Breast epithelium (tissue), 4 donors: ENCODE measurements at places on chromosomes 3 and 15. TPM values are rescaled to one million over a fixed set of nuclear protein-coding genes. Genes with fewer than 3 reads are reported as not detected.

DNA sequence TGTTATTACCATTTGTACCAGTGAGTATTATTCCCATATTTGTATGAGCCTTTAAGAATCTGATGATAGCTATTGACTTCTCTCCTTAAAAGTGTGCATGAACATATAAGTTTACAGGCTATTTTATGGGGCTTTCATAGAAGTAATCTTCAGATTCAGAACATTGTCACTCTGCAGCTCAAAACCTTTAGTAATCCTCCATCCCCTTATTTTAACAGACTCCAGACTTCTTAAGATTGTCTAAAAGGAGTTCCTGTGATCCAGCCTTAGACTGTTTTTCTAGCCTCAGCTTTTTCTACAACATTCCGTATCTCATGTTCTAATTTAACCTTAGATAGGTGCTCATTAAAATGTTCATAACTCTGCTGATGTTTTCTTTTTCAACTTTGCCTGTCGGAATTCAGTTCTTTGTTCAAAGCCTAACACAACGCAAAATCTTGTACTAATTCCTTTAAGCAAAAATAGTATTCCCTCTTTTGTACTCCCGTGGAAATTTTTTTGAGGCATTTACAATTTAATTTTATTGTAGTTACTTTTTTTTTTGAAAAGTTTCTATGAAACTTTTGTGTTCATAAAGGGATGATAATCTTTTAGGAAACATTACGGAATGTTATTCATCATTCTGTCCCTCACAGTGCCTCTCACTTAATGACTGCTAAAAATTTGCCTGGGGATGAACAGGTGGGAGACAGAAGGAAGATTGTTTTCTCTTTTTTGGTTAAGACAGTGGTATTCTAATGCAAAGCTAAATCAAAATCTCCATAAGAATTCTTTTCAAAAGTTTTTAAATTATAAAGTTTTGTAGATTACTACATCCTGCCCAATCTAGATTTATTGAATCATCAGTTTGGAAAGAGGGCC lies 38.7 kb upstream of the UTS2B start:
- no peaks in the 10 kb centered on the region for H3K36me3 ChIP-seq
- H3K27ac ChIP-seq: no peak overlapping the region
- no peaks in the 10 kb centered on the region for H3K4me1 ChIP-seq
- no peaks in the 10 kb centered on the region for H3K27me3 ChIP-seq
- no peak overlapping the region for H3K4me3 ChIP-seq

- H3K36me3 ChIP-seq: no peaks in the 10 kb centered on the region
- no peak for DNase-seq
- H3K27me3 ChIP-seq: no peaks in the 10 kb centered on the region
- peak overlapping the region; percentile 62 for H3K4me3 ChIP-seq
Measured at GRCh38 chr15:93087825-93088199, 1.2 kb downstream of the RGMA start.

DNA sequence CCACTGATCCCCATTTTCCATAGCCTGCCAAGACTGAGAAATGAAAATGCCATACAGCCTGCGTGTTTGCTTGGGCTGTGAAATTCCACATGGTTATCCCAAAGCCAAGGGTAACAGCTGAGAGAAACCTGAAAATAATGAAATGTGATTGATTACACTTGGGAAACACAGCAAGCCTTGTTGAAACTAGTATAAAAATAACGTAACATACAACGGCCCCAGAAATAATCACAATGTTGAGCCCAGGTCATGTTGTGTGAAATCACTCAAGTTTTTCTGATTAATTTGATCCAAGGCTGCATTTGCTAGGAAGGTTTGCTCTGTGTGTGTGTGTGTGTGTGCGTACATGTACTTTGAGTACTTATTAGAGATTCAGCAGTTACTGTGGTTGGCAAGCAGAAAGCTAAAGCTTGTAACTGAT lies 269.0 kb downstream of the OXSM start:
- H3K27ac ChIP-seq: no peak overlapping the region
- H3K36me3 ChIP-seq: no peaks in the 10 kb centered on the region
- no peaks in the 10 kb centered on the region for H3K4me1 ChIP-seq
- DNase-seq: no peak

DNA sequence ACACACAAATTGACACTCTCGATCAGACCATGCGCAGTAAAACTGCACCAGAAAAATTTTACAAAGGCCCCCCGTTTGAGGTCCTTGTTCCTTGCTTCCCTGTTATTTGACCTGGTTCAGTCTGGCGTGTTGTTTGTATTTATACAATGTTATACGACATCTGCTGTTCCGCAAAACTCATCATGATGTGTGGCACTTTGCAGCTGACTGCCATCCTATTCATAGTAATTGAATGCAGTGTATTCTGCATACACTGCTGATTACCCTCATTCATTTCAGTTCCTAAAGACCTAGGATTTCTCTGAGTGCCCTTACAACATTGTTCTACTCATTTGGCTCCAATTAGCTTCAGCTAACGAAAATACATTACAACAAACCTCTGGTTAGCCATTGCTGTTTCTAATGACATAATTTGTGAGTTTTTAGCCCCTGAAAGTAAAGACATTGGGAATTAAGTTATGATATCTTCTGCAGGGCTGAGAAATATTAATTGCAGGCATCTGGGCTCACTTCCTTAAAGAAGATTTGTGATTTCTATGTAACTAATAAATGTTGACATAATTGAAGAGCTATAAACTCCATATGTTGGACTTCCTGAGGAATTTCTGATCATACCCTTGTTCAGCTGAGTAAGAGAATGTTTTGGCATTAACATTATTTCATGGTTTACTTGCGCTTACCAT lies 75.7 kb downstream of the C3orf38 start:
- H3K4me3 ChIP-seq: no peak overlapping the region
- no peak for DNase-seq
- H3K27ac ChIP-seq: no peak overlapping the region
- H3K27me3 ChIP-seq: no peaks in the 10 kb centered on the region
- no peaks in the 10 kb centered on the region for H3K4me1 ChIP-seq

Gene GNAT1
- not detected for total RNA-seq

GRCh38 chr3:3589715-3590130 lies 209.5 kb upstream of the LRRN1 start:
- no peak for DNase-seq
- no peaks in the 10 kb centered on the region for H3K27me3 ChIP-seq
- no peaks in the 10 kb centered on the region for H3K36me3 ChIP-seq
- H3K27ac ChIP-seq: no peak overlapping the region
- H3K4me3 ChIP-seq: no peak overlapping the region

- no peaks in the 10 kb centered on the region for H3K36me3 ChIP-seq
- H3K27me3 ChIP-seq: no peaks in the 10 kb centered on the region
- no peak overlapping the region for H3K4me3 ChIP-seq
- no peak overlapping the region for H3K27ac ChIP-seq
Measured at GRCh38 chr15:82999426-82999825, 12.0 kb downstream of the C15orf40 start.

- no peaks in the 10 kb centered on the region for H3K36me3 ChIP-seq
- H3K27ac ChIP-seq: no peak overlapping the region
- H3K4me1 ChIP-seq: no peaks in the 10 kb centered on the region
- H3K27me3 ChIP-seq: no peaks in the 10 kb centered on the region
- DNase-seq: no peak
Measured at GRCh38 chr3:155019575-155019974, 60.5 kb upstream of the MME start.

DNA sequence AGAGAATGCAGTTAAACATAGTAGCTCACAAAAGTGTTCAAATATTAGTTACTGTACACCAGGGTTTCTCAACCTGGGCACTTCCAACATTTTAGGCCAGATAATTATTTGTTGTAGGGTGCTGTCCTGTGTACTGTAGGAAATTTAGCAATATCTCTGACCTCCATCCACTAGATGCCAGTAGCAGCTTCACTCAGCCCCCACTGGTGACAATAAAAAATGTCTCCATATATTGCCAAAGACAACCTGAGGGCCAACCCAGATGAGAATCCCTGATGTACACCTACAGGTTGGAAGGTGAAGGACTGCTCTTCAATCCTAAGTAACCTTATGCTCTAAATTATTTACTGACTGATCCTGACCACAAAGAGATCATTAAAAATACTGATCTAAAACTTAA lies 32.5 kb downstream of the DCUN1D1 start:
- no peaks in the 10 kb centered on the region for H3K27me3 ChIP-seq
- no peak for DNase-seq
- no peak overlapping the region for H3K27ac ChIP-seq
- no peaks in the 10 kb centered on the region for H3K4me1 ChIP-seq
- no peak overlapping the region for H3K4me3 ChIP-seq
- H3K36me3 ChIP-seq: no peaks in the 10 kb centered on the region

Gene IL20RB
- 1.6 TPM for total RNA-seq

DNA sequence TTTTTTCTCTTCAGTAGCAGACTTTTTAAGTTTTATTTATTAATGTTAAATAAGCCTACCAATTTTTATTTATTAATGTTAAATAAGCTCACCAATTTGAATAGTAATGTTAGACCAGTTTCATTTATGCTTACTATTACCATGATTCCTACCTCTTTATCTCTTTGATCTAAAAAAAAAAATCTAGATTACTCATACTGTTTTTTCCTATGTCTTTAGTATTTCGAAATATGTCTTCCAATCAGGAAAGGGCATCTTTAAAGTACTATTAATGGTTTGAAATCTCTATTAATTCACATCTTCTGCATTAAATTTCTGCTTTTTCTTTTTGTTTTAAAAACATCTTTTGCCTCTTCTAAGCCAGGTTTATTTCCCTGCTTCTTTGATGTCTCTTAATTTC lies 27.5 kb upstream of the MAPKBP1 start:
- H3K4me1 ChIP-seq: no peaks in the 10 kb centered on the region
- no peak for DNase-seq
- peaks cover 5% of the 10 kb centered on the region for H3K36me3 ChIP-seq
- no peak overlapping the region for H3K4me3 ChIP-seq

- no peaks in the 10 kb centered on the region for H3K27me3 ChIP-seq
- H3K4me1 ChIP-seq: no peaks in the 10 kb centered on the region
- H3K27ac ChIP-seq: no peak overlapping the region
- no peaks in the 10 kb centered on the region for H3K36me3 ChIP-seq
- DNase-seq: no peak
Measured at GRCh38 chr3:115709931-115710330, 86.6 kb downstream of the GAP43 start.

DNA sequence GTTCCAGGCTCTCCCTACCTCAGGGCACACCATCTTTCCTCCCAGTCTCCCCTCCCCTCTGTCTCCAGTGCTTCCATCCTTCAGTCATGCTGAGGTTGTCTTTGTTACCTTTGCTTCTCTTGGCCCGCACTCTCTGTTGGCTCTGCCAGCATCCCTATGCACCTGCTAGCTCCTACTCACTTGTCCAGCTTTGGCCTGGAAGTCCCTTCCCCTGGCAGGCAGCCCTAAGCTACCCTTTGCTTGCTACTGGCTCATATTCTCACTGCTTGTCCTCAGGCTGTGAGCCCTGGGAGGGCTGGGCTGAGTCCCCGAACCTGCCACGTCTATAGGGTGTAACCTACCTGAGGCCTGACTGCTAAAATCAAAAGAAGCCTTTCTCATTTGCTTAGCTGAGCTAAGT lies 122.7 kb downstream of the PGPEP1L start:
- H3K4me1 ChIP-seq: no peaks in the 10 kb centered on the region
- H3K27ac ChIP-seq: peak overlapping the region; percentile 19
- H3K36me3 ChIP-seq: no peaks in the 10 kb centered on the region
- no peak for DNase-seq
- H3K4me3 ChIP-seq: no peak overlapping the region

GRCh38 chr3:12886106-12886679 lies 44.8 kb upstream of the RPL32 start:
- H3K4me1 ChIP-seq: no peaks in the 10 kb centered on the region
- no peak overlapping the region for H3K27ac ChIP-seq
- peaks cover 8% of the 10 kb centered on the region for H3K27me3 ChIP-seq

DNA sequence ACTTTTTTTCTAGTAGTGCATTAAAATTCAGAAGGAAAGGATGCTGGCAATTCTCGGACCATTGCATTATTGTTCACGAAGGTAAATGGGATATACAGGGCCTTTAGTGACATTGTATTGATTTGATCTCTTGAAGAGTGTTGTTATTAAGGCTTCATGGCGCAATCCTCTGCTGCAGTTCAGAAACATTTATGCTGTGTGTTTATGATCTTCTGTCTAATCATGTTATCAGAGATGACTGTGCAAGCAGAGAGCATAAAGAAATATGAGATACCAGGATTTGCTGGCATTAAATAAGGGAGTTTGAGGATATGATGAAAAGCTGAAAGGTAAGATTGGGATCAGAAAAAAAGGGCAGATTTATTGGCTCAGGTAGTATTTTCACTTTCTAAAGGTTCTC lies 180.6 kb downstream of the EPHA6 start:
- H3K36me3 ChIP-seq: no peaks in the 10 kb centered on the region
- no peak for DNase-seq
- no peak overlapping the region for H3K4me3 ChIP-seq
- H3K27ac ChIP-seq: no peak overlapping the region
- no peaks in the 10 kb centered on the region for H3K4me1 ChIP-seq

GRCh38 chr3:158827773-158828172 lies 25.9 kb downstream of the MFSD1 start:
- no peak for DNase-seq
- H3K27me3 ChIP-seq: no peaks in the 10 kb centered on the region
- no peaks in the 10 kb centered on the region for H3K36me3 ChIP-seq
- no peak overlapping the region for H3K4me3 ChIP-seq
- no peaks in the 10 kb centered on the region for H3K4me1 ChIP-seq
